ENCODE measurements at places on chromosomes 5 and 9.

DNA sequence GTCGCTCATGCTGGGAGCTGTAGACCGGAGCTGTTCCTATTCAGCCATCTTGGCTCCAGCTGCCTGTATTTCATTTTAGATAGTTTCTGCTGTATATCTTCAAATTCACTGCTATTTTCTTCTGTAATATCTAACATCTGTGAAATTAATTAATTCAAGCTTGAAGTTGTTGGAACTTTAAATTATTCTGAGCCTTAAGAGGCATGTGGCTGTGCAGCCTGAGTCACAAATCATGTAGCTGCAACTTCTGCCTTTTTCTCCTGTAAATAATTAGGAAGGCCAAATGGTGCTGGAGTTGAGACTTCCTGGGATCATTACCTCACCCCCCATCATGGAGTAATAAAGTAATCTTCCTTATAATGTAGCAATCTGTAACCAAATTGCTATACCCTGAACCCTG, 183.3 kb upstream of the PCSK5 start:
- no peak for DNase-seq

DNA sequence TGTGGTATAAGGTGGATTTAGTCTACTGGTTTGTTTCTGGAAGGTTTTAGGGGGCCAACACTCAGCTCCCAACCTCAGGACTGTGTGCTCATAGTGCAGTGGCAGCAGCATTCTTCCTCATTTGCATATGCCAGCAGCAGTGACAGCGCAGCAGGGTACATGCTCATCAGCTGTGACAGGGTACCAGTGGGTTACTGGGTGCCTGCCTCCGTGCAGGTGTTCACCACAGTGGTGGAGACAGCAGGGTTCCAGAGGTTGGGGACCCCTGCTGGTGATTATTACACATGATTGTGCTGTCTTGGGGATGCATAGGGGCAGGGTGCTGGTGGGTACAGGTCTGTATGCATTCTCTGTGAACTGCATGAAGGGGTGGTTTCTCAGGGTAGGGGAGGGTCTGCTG, 45.5 kb upstream of the IFNE start:
- no peak for DNase-seq

DNA sequence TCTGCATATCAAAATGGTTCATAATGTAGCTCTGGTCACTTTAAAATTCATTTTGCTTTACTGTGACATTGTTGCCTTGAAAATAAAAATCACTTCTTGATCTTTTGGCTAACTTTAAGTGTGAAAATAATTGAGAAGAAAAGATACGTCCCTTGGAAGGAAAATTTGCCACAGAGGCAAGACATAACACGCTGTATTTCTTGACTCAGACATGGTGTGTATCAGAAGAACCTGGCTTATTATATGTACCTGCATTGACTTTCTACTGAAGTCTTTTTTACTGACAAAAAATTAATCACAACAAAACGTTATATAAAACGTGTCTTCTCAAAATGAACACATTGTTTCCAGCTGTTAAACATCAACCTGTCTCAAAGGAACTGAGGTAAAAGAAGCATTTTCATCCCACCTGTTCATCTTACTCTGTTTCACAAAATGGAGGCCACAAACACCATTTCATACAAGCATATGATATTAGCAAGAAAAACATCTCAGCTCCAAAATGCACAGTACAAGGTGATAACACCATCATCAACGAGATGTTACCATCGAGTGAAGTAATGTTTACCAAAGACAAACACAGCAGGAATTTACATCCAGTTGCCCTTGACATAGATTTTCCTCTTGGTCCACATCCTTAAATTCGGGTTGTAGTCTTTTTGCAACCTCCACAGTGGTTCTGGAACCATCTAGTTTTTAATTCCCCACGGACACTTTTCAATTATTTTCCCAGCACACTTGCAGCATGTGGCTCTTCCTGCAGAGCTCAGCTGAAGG, 179.9 kb downstream of the GLIS3 start:
- no peak for DNase-seq

- no peak for DNase-seq
Measured at GRCh38 chr9:126623667-126624478, 10.1 kb downstream of the LMX1B start.

DNA sequence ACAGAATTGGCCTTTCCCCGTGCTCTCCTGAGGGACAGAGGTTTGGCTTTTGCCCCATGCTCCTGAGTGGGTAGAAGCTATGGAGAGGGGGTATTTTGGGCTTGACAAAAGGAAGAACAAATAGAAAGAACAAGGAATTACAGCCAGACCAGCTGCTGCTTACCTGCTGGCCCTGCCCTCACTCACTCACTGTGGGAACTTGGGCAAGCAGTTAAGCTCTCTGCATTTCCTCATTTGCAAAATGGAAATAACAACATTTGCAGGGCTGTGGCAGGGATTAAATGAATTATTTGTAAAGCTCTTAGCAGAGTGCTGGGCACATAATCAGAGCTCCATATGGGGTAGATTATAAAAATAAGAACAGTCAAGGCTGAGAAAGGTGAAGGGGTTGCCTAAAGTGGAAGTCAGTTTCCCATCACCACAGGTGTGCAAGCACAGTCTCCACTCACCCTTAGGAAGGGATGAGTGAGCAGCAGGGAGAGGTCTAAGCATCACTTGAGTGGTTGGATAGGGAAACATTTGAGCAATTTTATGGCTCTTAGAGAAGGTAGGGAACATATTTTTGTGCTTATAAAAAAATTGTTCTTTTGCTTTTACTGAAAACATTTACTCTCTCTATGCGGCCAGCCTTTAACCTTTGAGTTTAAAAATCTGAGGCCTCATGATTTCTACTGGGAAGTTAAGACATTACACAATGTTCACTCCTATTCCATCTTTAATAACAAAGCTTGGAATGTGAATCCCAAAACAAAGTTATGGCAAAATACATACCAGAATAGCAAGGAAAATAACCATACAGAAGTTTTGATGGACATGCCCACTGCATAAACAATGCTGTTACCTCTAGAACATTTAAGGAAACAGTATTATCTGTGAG, 42.8 kb upstream of the LHFPL2 start:
- no peak for DNase-seq

GRCh38 chr9:19371942-19372341, 8.1 kb downstream of the RPS6 start:
- DNase-seq = no peak

GRCh38 chr9:91577633-91578061, 154.0 kb upstream of the NFIL3 start:
- no peak for DNase-seq

DNA sequence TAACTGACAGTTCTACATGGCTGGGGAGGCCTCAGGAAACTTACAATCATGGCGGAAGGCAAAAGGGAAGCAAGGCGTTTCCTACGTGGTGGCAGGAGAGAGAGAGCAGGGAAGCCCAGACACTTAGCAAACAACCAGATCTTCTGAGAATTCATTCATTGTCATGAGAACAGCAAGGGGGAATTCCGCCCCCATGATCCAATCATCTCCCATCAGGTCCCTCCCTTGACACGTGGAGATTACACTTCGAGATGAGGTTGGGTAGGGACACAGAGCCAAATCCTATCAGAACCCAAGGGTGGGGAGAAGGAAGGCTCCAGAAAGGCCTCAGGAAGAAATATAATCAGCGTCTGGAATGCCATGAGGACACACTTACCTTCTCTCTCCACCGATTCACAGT, 34.3 kb downstream of the KIF4B start:
- no peak for DNase-seq

DNA sequence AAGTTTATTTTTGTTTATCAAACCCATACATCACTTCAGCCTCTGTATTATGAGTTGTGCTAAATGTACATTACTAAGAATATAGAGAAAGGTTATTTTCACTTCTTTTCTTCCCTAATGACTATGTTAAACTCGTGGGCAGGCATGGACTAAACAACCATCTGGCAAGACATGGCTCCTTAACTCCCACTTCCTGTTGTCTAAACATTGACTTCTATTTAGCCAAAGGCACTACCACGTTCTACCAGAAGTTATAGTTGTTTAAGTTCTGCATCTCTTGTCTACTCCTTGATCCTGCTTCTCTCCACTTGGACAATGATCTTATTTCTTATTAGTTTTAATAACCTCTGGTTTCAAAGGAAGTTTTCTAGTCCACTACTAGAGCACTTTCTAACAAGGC, 136.1 kb downstream of the MACIR start:
- DNase-seq = no peak

GRCh38 chr5:32538031-32538547, 47.3 kb upstream of the SUB1 start:
- peak; percentile 20 for DNase-seq

Measured in effector memory CD4-positive, alpha-beta T cell (primary cell).